ENCODE measurements at places on chromosomes 7 and 10. TPM values are rescaled to one million over a fixed set of nuclear protein-coding genes. Genes with fewer than 3 reads are reported as not detected.

- DNase-seq: no peak
These were observed 57.1 kb upstream of the KMT2C start for GRCh38 chr7:152492952-152493351.

- no peak for DNase-seq
These were observed 65.1 kb downstream of the CLEC2L start for GRCh38 chr7:139588632-139589031.

DNA sequence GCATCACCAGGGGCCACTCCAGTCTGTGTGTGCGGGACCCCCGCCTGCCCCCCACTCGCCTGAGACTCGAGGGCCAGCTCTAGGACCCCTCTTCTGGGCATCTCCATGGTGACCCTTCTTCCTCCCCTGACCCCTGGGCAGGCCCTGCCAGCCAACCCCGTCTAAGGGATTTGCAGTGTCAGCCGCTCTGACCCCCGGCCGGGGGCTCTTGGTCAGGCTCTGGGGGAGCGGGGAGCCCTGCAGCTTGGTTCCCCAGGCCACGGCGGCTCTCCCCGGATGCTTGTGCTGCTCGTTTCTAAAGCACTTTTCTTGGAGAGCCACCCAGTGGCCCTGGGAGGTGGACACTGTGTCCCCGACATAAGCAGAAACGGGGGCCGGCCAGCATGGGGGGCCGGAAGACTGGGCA is 5.3 kb downstream of the TTYH3 start:
- DNase-seq: no peak

DNA sequence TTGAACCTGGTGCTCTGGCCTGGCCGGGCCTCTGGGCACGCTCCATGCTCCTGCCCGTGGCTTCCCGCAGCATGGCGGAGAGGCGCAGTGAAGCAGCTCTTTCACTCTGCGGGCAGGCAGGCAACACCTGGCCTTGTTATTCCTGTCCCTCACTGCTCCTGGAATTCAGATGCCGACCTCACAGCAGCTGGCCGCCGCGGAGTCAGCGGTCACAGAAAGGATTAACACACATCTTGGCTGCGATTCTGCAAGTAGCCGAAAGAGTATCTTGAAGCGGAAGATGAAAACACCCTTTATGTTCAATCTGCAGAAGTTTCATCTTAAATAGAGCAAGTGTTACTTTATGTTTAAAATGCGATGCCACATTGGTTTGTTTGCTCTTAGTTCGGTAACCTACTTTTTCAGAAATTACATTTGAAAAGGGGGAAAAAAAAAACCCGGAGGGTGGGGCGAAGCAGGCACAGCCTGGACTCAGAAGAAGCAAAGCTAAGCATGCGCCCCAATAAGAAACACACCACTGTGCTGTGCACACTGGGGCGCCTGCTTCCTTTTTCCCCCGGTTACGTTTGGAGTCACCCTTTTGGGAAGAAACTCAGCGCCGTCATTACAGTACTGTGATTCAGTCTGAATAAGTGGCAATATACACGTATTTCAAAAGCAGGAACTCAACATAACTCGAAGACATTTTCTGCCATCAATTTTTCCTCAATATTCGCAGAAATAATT is 42.3 kb downstream of the BRI3 start:
- no peak for DNase-seq

DNA sequence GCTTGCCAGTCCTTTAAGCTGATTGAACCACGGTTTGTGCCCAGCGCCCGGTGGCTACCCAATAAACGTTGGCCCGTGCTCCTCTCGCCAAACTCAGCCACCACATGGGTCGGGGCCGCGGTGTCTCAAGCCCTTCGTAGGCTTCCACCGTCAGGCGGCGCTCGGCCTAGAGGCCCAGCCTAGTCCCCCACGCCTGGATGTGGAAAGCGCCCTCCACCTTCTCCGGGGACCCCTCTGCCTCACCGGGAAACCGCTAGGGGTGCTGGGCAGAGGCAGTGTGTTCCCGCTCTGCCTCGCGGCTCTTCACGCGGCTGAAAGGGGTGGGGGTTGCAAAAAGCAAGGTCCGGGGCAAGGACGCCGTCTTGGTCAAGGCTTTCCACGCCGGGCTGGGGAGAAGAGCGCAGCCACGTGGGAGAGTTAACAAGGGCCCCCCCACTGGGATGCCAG is 29.8 kb downstream of the LEP start:
- no peak for DNase-seq

DNA sequence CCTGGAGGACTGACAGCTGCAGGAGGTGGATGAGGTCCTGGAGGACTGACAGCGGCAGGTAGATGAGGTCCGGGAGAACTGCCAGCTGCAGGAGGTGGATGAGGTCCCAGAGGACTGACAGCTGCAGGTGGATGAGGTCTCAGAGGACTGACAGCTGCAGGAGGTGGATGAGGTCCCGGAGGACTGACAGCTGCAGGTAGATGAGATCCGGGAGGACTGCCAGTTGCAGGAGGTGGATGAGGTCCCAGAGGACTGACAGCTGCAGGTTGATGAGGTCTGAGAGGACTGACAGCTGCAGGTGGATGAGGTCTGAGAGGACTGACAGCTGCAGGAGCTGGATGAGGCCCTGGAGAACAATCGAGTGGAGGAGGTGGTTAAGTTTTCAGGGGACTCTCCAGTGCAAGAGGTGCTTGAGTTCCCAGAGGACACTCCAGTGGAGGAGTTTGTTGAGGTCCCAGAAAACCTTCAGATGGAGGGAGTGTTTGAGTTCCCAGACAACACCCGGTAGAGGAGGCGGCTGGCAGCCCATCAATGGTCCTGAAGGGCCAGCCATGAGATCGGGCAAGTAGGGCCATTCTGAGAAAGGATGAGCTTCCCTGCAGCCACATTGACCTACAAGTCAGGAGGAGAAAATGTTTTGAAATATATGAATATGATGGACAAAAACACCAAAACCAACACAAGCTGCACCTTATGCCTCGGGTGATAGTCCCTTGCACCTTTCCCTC is 4.7 kb upstream of the EIF5AL1 start:
- DNase-seq: no peak

- no peak for DNase-seq
These were observed 6.3 kb downstream of the TRPV5 start for GRCh38 chr7:142927085-142927745.

GRCh38 chr10:7374795-7375194 is 36.0 kb downstream of the SFMBT2 start:
- DNase-seq: no peak

DNA sequence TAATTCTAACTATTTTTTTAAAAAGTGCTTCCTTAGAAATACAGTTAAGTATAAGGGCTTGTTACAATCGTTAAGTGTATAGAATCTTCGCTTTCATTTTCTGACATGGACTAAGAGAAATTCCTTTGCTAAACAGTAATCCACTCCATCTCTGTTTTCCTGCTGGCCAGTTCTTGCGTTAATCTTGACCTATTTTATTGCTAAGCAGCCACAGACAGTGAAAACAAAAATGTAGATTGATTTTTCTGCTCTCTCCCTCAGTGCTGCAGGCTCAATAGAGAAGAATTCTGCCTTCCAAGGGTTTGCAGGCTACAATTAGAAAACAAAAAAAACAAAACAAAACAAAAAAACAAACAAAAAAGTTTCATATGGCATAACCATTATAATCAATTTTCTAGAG is 310.4 kb upstream of the ADARB2 start:
- no peak for DNase-seq

ADAP1 gene
- 41.2 TPM for polyA plus RNA-seq

ANXA8 gene
- polyA plus RNA-seq: 2.1 TPM

OPN4 gene
- polyA plus RNA-seq: not detected

CHST3 gene
- 3.3 TPM for polyA plus RNA-seq

LIPF gene
- polyA plus RNA-seq: 1.2 TPM

AEBP1 gene
- 21.4 TPM for polyA plus RNA-seq
